ENCODE measurements at places on chromosomes 12 and 14.

- DNase-seq, result no peak
Measured at GRCh38 chr12:25434515-25434914, 118.6 kb downstream of the LMNTD1 start.

DNA sequence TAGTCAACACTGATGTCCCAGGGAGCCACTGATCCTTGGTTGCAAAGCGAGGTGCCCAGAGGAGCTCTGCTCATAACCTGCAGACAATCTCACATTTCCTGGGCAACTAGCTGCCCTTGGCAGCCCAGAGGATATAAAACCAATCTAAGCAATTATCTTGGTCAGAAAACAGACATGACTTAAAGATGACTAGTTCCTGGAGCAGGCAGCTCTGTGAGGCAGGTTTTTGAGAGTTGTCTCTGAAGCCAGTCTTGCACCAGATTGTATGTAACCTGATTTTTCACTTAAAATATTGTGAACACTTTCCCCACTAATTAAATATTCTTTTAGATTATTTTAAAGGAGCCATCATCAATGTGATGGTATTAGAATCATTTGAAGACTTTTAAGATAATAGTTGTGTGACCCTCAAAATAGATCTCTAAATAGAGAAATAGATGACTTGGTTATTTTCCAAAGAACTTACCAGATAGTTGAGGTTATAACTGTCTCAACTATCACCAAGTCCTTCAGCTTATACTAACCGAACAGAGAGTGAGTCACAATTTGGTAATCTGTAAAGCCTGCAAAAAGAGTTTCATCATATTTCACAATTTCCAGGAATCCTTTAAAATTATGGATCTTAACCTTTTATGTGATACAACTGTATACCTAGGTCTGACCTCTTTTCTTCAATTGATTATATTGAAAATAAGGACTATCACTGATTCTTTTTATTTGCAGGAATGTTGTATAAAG lies 75.9 kb downstream of the LIN7A start:
- no peak for DNase-seq

DNA sequence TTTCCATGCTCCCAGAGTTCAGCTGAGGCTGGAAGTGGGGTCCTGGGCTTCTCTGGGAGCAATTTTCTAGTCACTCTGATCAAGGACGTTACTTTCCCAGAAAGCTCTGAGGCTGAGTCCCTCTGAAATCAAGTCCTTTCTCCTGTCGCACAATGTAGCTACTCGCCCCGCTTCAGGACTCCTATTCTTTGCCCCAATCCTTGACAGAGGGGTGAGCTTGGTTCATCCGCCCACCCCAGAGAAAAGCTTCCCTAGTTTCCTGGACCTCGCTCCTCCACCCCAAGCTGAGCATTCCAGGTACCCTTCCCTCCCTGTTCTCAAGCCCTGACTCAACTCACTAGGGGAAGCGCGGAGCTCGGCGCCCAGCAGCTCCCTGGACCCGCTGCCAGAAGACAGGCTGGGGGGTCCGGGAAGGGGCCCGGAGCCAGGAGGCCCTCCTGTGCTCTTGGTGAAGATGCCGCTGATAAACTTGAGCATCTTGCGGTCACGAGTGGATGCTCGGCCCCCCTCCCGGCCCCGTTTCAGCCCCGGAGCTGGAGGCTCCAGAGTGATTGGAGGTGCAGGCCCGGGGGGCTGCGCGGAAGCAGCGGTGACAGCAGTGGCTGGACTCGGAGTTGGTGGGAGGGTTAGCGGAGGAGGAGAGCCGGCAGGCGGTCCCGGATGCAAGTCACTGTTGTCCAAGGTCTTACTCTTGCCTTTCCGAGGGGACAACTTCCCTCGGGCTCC lies 1.6 kb downstream of the AGAP2 start:
- no peak for DNase-seq

DNA sequence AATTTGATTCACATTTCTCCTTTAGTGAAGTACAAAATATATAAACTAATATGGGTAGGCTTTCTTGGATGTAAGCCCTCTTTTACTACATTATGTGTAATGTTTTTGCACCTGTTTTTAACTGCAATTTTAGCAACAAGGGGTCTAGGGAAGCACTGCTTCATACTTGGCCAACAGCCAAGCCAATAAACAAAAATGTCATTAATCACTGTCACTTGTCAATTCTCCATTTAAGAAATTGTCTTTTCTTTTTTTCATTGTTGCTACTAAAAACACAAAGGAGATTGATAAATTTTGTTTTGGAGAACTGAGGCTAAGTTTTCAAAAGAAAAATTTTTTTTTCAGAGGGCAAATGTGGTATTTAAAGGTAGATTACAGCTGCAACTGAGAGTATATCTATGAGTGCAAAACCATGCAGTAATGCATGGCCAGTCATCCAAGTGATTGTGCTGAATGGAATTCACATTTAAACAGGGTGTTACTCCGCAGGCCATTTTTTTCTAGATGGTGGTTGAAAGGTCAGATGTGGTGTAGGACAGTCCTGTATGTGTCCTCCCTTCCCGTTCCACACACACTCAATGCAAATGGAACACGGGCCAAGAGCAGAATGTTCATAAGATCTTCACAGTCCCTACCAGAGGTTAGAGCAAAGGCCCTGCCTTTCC lies 503.0 kb upstream of the LMO3 start:
- DNase-seq, result no peak

DNA sequence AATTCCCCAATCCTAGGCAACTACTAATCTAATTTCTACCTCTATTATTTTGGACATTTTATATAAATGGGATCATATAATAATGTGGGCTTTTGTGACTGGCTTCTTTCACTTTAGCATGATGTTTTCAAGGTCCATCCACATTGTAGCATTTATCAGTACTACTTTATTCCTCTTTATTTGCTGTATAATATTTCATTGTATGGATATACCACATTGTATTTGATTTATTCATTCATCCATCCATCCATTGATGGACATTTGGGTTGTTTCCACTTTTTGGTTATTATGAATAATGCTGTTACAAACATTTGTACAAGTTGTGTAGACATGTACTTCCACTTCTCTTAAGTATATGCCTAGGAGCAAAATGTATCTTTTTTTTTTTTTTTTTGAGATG lies 17.3 kb downstream of the BTBD7 start:
- no peak for DNase-seq

- DNase-seq, result no peak
Measured at GRCh38 chr14:56855891-56856461, 45.7 kb upstream of the OTX2 start.

- no peak for DNase-seq
Measured at GRCh38 chr12:22312336-22312735, 22.2 kb downstream of the ST8SIA1 start.

- DNase-seq, result no peak
Measured at GRCh38 chr12:123049398-123050240, 69.1 kb downstream of the ARL6IP4 start.

DNA sequence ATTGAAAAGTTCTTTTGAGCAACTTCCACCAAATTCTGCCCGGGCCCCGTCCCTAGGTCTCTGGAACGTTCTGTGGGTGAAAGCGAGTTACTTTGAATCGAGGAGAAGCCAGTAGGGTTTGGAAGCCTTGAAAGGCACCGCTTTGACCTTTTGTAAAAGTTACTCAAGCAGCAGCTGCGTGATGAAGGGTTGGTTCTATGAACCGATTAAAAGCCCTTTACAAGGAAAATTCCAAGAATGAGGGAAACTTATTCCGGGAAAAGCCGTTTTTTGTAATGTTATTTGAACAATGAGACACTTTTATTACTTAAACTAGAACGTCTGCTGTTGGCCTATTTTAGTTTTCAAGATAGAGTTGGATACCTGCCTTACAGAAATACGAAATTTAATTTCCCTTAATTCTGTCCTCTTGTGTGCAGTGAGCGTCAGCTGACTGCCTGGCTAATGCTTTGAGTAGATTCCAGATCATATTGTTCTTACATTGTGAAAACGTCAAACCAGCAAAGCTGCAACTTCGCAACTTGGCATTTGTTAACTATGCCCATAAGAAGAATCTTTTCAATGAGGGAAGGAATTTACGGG lies 906 bp downstream of the LARP4 start:
- no peak for DNase-seq
